ENCODE measurements at places on chromosomes 7 and 10.

- DNase-seq, result no peak
Measured at GRCh38 chr10:122290833-122291532, 19.9 kb downstream of the BTBD16 start.

DNA sequence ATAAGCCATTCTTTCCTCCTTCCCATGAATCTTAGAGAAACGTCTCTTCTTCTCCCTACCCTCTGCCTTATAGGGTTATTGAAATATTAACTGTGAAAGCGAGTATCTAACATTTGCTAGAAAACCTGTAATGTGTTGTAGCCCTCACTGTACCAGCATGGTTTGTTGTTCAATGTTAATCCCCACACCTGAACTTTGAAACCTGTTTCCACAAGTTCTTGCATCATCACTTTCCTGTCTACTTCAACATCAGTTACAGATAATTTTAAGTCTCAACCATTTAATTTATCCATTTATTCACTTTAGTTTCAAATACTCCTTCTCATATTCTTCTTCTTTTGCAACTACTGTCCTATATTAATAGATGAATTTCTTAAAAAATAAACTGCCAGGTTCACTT is 148.2 kb downstream of the ETV1 start:
- DNase-seq, result no peak

GRCh38 chr10:4355350-4355749 is 470.7 kb upstream of the AKR1E2 start:
- no peak for DNase-seq

DNA sequence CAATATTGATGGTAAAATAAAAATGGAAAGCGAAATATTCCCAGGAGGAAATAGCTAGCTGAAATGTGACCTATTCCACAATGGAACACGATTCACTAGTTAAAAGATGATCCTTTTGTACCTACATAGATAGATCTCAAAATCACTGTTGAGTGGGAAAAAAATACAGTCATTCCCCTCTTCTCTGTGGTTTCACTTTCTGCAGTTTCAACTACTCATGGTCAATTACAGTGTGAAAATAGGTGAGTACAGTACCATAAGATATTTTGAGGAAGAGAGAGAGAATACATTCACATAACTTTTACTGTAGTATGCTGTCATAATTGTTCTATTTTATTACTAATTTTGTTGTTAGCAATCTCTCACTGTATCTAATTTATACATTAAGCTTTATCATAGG is 56.0 kb upstream of the COL13A1 start:
- no peak for DNase-seq

DNA sequence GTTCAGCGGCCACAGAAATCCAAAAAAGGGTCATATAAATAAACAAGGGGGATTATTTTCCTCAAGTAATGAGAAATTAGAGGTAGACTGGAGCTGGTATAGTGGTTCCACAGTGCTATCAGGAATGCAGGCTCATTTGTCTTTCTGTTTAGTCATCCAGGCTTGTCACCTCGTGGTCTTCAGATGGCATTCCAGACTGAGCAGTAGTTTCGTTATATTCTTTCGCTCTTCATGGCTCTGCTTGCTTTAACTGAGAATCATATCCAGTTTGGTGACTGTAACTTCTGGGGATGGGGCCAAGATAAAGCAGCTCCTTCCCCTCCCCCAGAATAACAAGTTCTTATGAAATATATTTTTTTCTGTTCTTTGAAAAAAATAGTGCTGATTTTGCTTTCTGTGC is 9.5 kb downstream of the ANKIB1 start:
- DNase-seq, result no peak

DNA sequence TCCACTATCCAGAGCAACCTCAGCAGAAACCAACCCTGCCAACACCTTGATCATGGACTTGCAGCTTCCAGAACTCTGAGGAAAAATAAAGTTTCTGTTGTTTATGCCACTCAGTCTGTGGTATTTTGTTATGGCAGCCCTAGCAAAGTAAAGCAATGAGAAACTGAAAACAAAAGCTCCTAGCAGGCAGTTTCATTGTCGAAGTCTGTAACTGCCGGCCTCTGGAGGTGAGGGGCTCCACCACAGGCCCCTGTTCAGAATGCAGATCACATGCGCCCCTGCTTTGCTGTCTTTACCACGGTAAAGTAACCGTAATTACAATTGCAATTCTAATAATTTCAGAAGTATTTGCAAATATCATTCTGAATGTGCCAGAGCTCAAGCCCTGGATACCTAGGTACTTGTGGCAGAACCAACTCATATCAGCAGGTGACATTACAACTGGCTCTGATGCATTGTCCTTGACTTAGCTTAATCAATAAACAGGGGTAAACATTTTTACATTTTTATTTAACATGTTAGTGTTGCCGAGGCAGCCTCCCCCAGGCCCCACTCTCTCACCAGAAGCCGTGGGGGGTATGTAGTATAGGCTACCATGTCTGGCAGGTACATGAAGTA is 193.2 kb downstream of the ELMO1 start:
- DNase-seq, result no peak

DNA sequence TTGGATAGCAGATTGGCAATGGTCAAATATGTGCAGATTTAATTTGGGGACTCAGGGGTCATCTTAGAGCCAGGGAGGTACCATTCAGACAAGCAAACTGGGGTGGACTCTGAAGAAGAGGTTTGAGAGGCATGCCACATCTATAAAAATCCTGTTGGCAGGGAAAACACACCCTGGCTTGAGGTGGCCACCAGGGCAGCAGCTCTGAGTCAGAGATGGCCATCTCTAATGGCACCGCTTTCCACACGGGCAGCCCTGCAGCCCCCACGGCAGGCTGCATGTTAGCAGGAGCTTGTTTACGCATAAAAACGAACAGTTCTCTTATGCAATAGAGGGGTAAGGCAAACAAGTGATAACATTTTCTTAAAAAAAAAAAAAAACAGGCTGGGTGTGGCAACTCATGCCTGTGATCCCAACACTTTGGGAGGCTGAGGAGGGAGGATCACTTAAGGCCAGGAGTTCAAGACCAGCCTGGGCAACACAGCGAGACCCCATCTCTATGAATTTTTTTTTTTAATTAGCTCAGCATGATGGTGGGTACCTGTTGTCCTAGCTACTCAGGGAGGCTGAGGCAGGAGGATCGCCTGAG is 14.9 kb downstream of the DLG5 start:
- DNase-seq, result no peak

- DNase-seq, result no peak
Measured at GRCh38 chr7:110317541-110318265, 773.2 kb upstream of the LRRN3 start.

DNA sequence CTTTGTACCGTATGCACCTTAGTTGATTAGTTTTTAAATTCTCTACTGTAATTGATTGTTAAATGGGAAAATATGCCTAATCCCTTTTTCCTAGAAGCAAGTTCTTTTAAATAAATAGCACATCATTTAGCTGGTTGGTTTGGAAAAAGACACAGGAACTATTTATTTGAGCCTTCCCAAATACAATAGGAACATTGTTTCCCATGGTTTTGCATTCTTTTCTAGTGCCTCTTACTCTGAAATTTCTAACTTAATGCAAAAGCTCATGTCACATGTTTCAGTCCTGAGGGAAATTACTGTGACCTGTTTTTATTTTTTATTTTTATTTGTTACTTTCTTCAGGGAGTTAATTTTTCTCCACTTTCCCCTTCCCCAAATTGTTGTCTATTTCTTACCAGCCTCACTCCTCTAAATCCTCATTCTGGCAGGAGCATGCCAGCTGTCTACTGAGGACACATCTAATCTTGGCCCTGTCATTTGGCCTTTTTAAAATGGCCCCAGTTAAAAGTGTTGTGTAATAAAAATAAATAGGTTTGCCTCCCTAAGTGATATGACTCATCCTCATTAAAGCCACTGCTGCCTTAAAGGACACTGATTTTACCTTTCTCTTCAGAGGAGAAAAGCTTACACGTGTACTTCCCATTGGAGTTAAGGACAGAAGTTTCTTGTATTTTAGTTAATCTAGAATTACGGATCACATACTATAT is 94.5 kb downstream of the PPP1R3A start:
- no peak for DNase-seq
